AG08396 (cell line): ENCODE measurements at places on chromosomes 4 and X.

DNA sequence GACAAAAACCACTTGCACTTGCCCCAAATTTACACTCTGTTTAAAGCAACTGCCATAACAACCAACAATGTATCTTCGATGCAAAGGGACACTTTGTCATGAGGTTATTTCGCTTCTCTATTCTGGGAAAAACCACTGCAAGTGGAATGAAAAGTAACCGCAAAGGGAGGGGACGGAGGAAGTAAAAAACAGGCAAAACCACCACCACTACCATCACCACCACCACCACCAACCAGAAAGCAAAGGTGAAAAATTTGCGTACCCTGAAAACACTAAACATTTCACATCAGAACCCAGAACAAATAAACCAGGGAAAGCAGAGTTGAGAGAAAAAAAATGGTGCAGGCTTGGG lies 1.2 kb upstream of the N4BP2 start:
- no peak for DNase-seq

DNA sequence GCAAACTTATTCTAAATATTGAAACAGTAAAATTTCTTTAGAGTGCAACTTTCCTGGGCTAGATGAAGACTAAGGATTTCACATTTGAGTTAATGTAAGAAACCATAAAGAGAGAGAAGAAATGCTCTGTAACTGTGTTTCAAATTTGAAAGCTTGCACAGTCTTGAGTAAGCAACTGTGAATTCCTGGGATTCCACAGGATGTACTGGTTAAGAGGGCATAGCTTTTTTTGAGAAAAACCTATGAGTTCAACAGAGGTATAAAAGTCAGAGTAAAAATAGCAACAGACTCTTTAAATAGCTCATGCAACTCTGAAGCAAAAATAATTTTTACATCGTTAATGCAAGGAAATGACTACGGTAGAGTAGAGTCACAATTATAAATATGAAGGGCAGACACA lies 25.5 kb downstream of the ZNF330 start:
- DNase-seq, result peak; percentile 21

GRCh38 chrX:68703846-68704245 lies 56.4 kb downstream of the STARD8 start:
- no peak for DNase-seq

- DNase-seq, result no peak
Measured at GRCh38 chrX:107199491-107199890, 6.7 kb downstream of the NUP62CL start.

DNA sequence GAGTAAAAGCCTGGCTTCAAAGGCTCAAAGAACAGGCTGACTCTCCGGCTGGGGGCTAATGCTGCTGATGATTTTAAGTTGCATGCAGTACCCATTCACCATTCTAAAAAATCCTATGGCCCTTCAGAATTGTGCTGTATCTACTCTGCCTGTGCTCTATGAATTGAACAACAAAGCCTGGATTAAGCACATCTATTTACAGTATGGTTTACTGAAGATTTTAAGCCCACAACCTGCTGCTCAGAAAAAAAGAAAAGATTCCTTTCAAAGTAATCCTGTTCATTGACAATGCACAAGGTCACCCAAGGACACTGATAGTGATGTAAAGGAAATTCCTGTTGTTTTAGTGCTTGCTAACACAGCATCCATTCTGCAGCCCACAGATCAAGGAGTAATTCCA lies 84.9 kb upstream of the SFRP2 start:
- DNase-seq, result no peak

- DNase-seq, result no peak
Measured at GRCh38 chrX:71111921-71112431, 599 bp upstream of the IL2RG start.

DNA sequence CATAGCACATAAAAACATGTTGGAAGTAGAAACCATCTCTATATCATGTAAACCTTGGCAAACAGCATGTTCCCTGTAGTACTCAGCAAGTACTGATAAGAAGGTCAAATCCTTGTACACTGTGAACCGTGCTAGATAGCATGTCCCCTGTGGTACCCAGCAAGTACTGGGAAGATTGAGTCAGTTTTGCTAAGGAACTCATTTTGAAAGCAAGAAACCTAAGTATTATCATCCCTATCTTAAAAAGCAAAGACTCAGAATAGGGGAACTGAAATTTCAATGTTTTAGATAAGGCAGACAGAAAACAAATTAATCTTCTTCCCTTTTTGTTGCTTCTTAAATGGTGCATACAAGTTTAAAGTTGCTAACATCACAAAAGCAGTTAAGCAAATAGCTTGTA lies 180.2 kb downstream of the RBM46 start:
- no peak for DNase-seq

GRCh38 chrX:136250191-136251040 lies 784 bp downstream of the MAP7D3 start:
- DNase-seq, result peak; percentile 42

GRCh38 chrX:118536687-118537461 lies 41.3 kb downstream of the DOCK11 start:
- no peak for DNase-seq

- no peak for DNase-seq
Measured at GRCh38 chrX:13023567-13023966, 20.9 kb downstream of the FAM9C start.

DNA sequence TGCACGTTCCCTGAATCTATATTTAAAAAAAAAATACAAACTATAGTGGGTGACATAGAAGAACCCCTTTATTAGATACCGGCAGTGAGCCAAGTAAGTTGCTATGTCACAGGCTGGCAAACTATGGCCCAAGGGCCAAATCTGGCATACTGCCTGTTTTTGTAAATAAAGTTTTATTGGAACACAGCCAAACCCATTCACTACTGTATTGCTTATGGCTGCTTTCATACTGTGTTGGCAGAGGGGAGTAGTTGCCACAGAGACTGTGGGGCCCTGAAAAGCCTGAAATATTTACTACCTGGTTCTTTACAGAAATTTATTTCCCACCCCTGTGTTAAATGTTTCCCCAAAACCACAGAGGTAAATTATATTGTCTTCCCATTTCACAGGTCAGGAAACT lies 71.2 kb upstream of the EGFL6 start:
- DNase-seq, result no peak

DNA sequence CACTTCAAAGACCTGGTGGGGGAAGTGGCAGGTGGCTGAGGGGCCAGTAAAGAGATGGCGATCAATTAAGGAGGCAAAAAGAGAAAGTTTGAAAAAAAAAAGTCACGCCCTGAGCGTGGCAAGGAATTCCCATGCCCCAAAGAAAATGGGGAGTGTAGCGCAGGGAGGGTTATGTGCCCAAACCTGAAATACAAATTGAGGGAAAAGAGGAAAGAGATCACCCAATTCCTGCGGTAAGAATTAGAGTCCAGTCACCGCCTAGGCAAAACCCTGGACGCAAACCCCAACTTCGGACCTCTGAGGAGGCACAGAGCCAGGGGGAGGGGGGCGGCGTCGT lies 595 bp downstream of the ENOX2 start:
- no peak for DNase-seq
